AML-193 (cell line): ENCODE measurements at places on chromosomes 3 and 15.

DNA sequence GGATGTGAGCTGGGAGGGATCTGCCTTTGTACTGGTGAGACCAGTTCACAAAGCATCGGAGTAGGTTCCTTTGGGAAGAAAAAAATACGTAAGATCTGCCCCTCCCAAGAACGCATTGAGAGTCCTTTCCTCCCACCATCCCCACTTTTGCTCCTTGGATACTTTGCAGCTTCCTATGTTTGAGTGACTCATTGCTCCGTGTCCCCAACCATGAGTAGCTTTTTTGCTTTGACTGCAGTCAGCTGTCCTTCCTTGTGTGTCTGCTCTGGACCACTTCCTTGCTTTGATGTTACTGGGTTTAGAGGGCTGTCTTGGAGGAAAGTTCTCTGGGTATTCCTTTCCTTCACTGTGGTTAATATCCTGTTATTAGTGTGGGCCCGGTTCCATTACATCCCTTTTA is 43.2 kb upstream of the PTPN23 start:
- no peak for DNase-seq

GRCh38 chr3:28110869-28111268 is 130.6 kb upstream of the CMC1 start:
- DNase-seq = no peak

DNA sequence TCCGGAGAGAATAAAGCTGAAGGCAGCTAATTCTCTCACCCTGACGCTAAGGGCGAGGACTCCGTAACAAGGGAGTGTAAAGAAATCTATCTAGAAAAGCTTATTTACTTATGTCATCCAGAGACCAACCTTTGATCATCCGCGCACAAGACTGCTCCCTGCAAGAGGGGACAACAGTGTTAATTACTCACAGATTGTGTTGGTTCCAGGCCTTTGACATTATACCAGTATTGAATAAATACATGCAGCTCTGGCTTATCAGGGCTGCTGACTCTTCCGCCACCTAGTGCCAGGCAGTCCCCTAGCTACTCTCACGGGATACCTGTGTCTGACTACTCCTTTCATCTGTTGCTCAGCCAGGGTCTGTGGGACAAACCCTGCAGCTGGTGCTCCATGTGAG is 211.7 kb downstream of the DTWD1 start:
- peak; percentile 10 for DNase-seq

- DNase-seq = no peak
Measured at GRCh38 chr15:91238644-91239425, 138.8 kb downstream of the SV2B start.

DNA sequence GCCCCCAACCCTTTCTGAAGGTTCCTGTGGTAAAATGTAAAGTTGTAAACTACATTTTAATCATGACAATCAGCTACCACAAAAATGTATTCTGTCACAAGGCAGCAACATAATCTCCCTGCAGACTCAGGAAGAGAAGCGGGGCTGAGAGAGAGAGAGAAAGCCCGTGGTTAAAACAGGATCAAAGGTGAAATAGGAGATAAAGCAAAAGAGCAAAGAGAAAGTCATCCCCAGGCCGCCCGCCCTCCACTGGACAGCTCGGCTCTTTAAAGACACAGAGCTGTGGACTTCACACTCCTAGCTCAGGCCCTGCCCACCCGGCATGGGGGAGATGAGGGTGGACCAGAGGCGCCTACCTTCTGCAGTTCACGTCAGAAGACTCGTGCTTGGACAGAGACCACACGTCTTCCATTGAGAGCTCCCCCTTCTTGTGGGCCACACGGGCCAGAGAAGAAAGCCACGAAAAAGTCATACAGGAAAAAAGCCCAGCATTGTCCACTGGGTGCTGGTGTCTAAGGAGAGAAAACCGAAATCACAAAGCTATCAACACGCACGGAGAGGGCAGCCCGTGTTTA is 29.4 kb downstream of the ABCC5 start:
- DNase-seq = no peak
